ENCODE measurements at places on chromosomes 2 and 18. TPM values are rescaled to one million over a fixed set of nuclear protein-coding genes. Genes with fewer than 3 reads are reported as not detected.

DNA sequence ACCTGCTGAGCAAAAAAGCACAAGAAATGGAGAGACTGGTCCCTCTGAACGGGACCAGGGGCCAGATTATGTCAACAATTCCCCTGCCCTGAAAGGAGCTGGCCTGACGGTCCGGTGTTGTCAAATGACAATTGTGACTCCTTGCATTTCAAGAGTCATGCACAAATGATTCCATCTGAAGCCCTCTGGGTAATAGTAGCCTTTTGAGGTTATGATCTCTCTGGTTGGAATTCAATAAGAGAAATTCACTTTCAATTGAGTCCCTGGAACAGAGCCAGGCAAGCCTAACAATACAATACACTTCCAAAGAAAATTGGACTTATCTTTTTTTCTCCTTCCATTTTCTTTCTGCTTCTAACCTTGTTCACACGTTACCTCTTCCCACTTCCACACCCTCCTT is 116.9 kb downstream of the C1D start:
- DNase-seq, result peak; percentile 22

DNA sequence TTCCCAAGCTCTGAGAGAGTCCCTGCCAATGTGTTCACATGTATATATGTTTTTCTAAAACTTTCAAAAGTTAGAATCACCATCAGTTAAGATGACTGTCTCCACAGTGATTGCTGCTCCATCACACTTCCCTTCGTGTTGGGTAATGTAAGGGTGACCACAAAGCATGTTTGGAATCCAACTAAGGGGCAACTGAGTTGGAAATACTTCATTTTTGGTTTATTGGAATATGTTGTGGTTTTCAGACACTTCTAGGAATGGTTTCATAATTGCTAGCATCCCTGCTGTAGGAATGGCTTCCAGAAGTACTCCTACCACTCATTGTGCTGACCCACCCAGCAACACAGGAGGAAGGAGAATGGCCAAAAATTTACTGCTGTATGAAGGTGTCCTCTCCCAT is 212.5 kb upstream of the GULP1 start:
- peak; percentile 92 for DNase-seq

DNA sequence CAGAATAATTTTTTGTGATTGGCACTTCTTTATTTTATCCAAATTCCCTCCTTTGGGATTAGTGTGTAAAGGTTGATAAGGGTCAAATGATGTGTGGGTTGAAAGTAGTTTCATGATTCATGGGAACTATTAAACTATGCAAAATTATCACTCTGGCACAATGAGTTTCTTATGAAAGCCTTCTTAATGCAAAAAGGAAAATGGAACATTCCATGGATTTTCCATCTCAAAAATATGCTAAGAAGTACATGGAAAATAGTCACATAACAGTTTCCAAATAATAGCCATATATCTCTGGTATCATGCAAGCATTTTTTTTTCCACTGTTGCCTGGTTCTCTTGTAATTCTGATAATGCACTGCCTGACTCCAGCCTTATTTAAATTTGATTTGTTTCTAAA is 639.7 kb downstream of the NR4A2 start:
- no peak for DNase-seq

DNA sequence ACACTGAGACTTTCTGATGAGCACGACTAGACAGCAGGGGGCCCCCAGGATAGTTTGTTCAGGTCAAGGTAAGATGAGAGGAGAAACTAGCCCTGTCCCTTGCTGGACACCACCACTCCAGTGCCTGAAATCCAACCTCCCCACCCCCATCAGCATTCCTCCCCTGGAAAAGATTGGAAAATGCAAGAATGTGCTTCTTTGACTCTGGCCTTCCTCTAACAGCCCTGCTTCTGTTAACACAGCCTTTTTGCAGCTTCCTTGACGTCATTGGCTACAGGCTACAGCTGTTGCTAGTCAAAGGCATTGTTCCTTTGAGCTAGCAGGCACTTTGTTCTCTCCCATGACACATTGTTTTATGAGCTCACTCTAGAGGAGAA is 20.1 kb upstream of the LTBP1 start:
- no peak for DNase-seq

GRCh38 chr2:19799881-19800780 is 101.7 kb downstream of the TTC32 start:
- DNase-seq, result peak; percentile 62

DNA sequence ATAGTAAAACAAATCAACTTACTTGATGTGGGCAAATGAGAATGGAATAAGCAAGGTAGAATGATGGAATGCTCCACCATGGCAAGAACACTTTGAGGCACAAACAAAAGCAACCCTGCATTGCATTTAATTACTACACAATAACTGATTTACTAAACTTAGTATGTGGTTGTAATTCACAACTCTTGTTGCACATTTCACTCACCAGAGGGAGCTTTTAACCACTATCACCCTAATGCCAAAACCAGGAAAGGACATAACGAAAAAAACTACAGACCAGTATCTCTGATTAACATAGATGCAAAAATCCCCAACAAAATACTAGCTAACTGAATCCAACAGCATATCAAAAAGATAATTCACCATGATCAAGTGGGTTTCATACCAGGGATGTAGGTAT is 659.8 kb downstream of the CPS1 start:
- DNase-seq, result peak; percentile 7

DNA sequence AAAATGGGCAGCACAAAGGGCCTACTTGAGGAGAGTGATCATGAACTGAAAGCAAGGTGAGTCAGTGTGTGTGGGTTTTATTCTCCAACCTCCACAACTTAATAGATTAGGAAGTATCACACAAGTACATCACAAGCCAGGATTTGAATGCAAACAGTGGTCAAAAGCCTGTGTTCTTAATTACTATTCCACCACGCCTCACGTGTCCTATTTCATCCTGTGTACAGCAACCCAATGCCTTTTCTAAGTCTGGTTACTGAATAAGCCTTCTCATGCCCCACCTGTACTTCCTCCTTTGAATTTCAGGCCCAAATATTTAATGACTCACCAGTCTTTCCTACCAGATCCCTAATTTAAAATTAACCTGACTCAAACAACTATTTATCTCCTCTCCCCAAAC is 755.7 kb upstream of the SLC8A1 start:
- no peak for DNase-seq

DNA sequence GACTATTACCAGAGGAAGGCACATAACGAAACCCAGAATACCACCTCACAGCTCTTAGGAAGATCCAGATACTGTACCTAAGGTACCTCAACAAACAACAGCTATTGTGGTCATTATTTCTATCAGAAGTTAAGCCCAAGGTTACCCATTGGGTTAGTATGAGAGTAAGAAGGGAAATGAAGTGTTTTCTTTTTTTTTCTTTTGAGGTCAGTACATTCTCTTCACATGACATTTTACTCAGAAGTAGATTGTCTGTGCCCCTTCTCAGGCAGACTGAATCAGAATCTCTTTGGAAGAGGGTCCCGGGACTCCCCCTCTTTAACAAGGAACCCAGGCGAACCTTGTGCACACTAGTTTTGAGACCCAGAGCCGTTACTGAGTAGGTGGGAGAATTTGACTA is 233.7 kb upstream of the CXCR4 start:
- no peak for DNase-seq

- peak; percentile 97 for DNase-seq
These were observed 55.9 kb upstream of the CTLA4 start for GRCh38 chr2:203811491-203812221.

DNA sequence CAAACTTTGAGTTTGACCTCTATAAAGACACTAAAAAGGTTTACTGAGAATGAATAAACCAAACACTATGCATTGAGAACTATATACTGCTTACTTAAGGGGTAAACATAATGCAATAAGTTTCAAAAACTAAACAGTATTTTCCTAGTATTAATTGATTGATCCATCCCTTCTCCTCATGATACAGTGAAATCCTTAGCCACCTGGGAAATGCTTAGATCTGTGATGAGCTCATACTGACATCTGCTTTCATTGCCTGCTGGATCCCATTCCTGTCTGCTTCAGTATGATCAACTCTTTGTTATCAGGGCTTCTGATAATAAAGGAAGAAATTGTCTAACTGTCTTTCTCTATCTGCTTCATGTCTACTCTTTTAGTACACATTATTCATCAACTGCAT is 74.9 kb upstream of the UBE2E3 start:
- no peak for DNase-seq

DNA sequence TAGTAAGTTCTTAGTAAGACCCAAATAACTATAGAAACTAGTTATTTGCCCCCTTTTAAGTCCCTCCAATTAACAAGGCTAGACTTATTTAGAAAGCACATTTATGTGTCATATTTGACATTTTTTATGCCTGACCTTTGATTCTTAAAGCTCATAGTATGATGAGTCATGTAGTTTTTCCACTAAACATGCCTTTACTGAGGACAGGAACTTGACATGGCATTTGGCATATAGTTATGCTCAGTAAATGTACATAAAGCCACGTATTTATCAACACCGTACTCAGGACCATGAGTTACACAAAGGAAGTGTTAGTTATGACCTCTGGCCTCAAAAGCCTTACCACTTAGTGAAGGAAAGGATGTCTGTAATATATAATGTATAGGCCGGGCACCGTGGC is 78.9 kb downstream of the GNAL start:
- DNase-seq, result peak; percentile 36

The RAD51AP2 gene
- total RNA-seq, result not detected
